Stromal cell of bone marrow (primary cell): ENCODE measurements at places on chromosomes 11 and 22.
A peak's percentile ranks its signal among the peaks of the same experiment; 100 is the strongest.

GRCh38 chr11:25432376-25432775 lies 899.6 kb upstream of the ANO3 start:
- no peak for DNase-seq

DNA sequence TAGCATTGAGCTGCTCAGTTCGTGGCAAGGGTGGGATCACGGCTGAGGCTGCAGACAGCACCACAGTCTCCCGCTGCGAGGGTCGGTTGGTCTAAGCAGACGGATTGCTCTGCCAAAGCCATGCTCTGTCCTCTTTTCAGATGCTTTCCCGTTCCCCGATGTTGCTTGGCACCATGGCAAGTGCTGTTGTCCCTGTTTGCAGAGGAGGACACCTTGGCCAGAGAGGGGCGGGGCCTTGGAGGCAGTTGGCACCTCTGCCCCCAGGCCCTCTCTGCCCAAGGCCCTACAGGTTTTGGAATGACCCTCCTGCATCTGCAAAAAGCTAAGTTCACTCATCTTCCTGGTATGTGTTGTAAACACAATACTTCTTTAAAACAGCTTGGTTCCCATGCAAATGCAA lies 11.6 kb downstream of the CCDC157 start:
- no peak for DNase-seq

- DNase-seq, result no peak
Observed at GRCh38 chr11:17629113-17629512, 82.1 kb downstream of the OTOG start.

DNA sequence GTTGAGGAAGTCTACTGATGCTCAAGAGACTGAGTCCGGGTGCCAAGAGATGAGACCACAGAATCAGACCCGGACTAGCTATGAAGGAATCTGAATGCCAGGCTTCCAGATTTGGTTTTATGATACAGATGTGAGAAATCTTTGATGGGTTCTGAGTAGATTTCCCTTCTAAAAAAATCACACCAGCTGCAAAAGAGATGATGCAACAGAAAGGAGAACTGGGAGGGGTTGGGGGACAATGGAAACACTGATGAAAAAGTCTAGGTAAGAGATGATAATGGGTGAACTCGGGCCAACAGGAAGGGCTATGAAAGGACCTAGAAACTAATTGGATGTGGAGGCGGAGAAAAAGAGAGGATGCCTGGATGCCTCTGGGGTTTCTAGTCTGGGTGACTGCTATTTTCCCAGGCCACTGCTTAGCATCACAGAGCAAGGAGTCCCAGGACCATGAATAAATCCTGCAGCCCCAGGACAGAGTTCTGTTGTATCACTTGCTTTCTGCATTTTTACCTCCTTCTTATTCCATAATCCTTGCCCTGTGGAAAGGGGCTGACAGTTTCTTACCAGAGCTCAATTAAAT lies 115.4 kb upstream of the SEZ6L start:
- DNase-seq, result no peak

DNA sequence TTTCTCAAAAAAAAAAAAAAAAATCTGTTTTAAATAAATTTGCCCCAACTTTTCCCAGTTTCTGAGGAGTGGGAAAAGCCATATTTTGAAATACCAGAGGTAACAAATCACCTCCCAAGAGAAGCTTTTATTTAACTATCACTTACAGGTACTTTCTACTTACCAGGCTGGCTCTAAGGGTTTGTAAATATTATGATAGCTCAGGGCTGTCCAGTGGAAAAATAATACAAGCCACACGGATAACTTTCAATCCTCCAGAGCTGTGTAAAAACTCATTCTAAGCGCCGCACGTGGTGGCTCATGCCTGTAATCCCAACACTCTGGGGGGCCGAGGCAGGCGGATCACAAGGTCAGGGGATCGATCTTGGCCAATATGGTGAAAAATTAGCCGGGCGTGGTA lies 5.6 kb upstream of the SEC14L4 start:
- no peak for DNase-seq

- DNase-seq, result peak; percentile 100
Observed at GRCh38 chr11:8604078-8604723, 10.2 kb upstream of the STK33 start.

DNA sequence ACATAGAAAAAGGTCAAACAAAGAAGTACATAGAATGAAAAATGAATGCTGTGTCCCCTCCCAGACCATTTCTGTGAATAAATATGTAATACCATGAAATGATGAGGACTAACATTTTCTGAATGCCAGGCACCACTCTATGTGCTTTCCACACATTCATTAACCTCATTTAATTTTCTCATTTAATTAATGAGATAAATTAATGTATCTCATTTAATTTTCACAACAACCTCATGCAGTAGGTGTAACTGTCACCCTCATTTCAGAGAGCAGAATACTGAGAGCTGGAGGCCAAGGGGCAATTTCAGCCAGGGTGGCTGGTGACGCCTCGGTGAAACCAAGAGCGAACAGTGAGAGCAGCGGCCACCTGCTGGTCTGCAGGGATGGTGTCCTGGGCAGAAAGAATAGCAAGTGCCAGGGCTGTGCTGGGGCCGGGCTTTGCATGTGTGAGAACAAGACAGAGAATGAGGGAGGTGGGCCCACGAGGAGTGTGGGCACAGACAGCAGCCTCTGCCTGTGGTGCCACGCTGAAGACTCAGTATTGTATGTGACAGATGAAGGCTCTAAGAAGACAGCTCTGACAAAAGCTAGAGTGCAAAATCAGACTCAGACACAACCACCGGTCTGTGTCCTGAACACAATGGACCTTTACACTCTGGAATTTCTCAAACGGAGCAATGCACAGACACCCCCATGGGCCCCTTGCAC lies 1.8 kb upstream of the SERPIND1 start:
- DNase-seq, result no peak

DNA sequence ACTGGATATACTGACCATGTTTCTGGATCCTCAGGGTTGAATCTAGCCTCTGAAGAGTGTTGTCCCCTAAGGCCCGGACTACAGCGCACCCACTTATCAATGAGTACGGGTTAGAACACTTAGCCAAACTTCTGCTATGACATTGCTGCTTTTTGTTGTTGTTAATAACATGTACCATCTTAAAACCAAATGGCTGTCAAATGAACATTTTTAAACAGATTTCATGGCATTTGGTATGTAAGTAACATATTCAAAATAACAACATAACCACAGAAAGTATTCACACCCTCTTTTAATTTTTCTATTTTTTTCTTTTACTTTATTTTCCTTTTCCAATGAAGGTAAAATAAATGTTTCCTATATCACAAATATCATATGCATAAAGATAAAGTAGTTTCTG lies 1292.5 kb upstream of the TENM4 start:
- no peak for DNase-seq

- DNase-seq, result peak; percentile 59
Observed at GRCh38 chr22:25488244-25489020, 76.0 kb upstream of the GRK3 start.

- no peak for DNase-seq
Observed at GRCh38 chr22:28791841-28792490, 8.4 kb downstream of the XBP1 start.

DNA sequence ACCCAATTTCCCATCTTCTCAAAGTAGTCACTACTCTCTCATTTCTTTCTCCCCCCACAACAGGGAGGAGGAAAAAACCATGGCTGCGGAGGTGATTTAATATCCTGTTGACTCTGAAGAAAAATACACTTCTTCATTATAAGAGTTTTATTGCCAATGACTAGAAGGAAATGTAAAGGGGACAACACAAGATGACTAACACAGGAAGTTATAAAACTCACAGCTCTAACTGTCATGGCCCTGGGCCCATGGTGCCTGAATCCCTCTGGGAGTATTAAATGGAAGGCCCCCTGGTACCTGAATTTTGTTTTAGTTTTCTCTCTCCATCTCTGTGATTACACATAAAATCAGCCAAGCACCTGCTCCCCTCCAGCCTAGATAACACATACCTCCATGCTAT lies 352.8 kb upstream of the FAT3 start:
- no peak for DNase-seq

DNA sequence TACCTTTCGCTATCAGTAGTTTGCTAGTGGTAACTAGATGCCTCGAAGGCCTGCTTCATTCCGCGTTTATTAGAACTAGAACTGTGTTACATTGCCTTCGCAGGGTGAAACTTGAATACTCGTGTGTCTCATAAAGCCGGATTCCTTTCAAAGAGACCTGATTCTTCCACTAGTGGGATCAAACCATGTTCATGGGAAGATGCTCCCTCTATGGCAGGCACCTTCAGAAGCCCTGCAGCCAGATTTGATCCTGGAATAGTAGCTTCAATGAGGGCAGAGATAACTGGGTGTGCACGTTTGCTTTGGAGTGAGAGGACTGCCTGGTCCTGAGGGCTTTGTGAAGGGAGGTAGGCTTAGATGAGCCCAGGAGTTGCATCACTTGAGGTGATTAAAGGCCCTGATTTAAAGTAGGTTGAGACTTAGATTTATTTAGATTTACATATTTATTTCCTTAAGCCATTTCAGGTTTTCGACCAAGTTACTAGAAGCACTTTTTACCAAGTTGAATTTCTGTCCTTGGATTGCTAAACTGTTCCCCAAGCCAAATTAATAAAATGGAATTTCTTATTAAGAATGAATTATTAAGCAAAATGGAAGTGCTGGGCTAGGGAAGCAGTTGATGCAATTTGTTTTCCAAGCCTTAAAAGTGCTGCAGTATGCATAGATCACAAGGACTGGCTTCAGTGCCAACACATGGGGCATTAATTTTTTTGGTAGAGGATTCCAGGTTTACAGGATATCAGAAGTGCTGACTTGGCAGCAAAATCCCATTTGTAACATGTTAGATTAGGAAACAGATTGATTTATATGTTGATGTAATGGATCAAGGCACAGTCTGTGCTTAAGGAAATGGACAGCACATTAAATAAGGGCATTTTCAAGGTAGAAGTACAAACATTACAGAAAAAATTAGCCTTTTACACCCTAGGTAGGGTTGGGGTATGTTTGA lies 32.9 kb downstream of the APLP2 start:
- DNase-seq, result no peak

DNA sequence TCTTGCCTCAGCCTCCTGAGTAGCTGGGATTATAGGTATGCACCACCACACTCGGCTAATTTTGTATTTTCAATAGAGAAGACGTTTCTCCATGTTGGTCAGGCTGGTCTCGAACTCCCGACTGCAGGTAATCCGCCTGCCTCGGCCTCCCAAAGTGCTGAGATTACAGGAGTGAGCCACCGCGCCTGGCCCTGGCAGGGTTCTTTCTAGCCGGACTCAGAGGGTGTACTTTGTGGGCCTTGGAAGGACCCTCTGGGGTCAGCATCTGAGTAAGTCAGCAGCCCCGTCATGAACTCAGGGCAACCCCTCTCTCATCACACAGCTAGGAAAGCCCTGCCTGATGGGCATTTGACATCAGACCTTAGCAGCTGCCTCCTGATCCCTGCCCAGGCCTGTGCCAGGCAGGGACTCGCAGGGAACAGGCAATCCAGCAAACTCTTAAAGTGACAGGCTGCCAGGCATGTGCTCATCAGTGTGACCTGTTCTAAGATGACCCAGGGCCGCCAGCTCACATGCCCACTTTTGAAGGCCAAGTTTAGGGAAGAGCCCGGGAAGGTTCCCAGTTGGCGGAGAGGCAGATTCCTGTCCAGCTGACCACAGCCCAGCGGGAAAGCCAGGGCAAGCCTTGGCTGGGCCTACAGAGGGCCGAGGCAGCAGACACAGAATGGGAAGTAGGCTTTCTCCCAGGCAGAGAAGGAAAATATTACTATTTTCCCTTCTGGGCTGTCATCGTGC lies 92.9 kb downstream of the MORC2 start:
- peak; percentile 6 for DNase-seq

GRCh38 chr11:45663486-45664375 lies 1.7 kb downstream of the CHST1 start:
- no peak for DNase-seq

GRCh38 chr22:37285937-37286336 lies 3.6 kb downstream of the CYTH4 start:
- DNase-seq, result no peak

DNA sequence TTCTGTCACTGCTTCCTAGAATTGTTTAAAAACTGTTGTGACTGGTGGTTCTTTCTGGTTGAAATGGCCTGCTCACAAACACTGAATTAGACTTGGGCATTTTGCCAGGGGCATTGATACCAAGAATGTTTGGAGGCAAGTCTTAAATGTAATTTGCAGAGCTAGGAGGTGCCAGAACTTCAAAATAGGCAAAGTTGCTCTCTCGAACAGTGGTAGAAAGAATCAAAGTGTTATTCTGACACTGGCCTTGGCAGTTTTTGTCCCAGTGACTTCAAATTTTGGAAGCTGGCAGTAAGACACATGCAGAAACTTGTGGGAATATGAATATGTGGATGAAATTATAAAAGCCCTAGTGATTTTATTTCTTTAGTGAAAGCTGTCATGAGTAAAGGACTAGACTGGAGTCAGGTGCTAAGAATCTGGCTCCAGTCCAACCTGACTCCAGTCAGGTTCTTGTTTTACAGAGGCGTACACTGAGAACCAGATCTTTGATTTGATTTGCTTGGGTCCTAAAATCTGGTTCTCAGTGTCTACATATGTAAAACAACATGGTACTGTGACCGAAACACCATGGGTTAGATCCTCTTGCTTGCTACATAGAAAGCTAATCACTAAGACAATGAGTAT lies 20.9 kb downstream of the SVIP start:
- no peak for DNase-seq

DNA sequence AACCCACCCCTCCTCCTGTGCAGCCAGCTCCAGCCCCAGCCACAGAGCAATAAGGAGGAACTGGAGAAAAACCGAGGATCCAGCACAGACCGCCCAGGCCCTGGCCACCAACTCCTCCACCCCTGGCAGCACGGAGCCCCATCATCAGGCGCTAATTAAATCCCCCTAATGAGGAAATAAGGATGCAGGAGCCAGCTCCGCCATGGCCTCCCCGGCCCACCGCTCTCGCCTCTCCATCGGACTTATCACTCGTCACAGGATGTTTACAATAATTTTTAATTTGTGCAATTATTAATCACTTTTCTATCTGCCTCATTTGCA lies 42.6 kb downstream of the BUD13 start:
- no peak for DNase-seq

DNA sequence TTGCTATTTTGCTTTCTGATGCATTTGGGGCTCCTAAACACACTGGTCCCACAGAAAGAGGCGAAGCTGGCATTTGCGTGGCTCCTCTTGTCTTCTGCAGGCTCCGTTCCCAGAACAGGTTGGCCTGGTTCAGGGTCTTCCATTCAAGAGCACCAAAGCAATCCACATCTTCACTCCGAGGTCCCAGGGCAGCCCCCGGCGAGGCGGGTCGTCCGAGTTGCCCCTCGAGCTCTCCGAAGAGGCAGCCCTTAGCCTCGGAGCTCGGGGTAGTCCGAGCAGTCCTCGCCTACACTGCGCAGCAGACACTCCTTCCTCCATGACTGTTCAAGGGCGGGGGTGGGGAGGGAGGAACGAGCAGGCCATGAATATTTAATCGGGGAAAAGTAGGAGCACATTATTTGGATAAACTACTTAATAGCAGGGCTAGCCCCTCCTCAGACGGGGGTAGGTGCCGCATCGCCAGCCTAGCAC lies 321.3 kb downstream of the BLID start:
- DNase-seq, result no peak

DNA sequence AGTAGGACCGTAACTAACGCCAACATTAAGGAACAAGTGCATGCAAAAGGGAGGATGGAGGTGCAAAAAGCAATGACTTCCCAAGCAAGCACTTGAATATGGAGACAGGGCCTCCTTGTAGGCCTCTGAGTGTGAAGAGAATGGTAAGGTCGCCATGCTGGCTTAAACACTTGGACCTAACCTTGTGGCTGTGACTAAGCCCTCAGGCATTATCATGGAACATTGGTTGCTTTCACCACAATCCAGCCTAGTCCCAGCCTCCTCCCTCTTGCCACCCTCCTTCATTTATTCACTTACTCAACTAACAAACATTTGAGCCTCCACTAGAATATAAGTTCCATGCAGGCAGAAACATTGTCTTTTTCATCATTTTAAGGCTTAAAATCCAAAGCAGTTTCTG lies 11.9 kb upstream of the SYTL2 start:
- peak; percentile 21 for DNase-seq
